Gastrocnemius medialis (tissue), 4 donors: ENCODE measurements at places on chromosomes 2 and 18.
A peak's percentile ranks its signal among the peaks of the same experiment; 100 is the strongest.

DNA sequence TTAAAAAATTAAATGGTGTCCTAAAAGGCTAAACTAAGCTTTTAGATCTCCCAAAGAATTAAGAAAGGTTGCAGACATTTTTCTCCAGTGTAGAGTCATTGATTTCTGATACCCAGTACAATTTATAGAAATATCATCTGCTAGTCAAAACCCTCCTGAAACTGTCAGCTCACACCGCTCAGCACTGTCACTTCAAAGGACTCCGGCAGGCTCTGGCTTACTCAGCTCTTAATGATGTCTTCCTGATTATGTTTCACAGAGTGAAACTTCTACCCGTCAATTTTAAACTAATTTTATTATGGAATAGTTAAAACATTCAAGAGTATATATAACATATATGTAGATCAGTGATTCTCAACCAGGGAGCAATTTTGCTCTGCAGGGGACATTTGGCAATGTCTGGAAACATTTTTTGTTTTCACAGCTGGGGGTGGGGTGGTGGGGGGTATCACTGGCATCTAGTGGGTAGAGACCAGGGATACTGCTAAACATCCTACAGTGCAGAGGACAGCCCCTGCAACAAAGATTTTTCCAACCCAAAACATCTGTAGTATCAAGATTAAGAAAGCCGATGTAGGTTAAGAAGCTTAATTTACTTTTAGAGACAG is 31.6 kb downstream of the CDK15 start:
- no peaks in the 10 kb centered on the region for H3K27me3 ChIP-seq
- peaks cover 13% of the 10 kb centered on the region for H3K4me1 ChIP-seq
- H3K36me3 ChIP-seq = no peaks in the 10 kb centered on the region
- H3K27ac ChIP-seq = no peak overlapping the region

DNA sequence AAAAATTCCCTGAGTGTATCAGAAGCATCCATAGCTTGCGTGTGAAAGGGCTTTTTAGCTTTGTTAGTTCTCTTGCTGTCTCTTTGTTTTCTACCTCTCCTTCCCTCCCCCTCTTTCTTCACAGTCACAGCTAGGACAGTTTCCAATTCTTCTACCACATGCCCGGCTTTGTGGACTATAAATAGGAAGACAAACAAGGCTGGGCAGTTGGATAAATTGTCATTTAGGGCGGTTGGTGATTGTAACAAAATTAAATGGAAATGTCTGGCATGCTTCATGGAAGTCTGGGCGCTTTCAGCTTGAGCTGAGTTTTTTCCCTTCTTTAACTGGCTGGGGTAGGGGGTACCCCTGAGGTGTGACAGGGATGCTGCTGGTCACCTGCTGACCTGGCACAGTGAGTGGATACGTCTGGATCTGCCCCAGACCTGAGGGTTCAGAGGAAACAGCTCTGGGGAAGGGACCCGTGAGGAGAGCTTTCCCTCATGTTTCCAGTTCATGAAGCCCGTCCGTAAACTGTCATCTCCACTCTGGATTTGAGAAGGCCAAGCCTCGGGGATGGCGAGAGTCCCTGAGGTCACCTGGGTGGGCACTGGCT is 29.0 kb upstream of the GIGYF2 start:
- H3K4me1 ChIP-seq = peaks cover 20% of the 10 kb centered on the region
- H3K27me3 ChIP-seq = no peaks in the 10 kb centered on the region
- no peak overlapping the region for H3K4me3 ChIP-seq
- no peak for DNase-seq
- H3K36me3 ChIP-seq = no peaks in the 10 kb centered on the region

DNA sequence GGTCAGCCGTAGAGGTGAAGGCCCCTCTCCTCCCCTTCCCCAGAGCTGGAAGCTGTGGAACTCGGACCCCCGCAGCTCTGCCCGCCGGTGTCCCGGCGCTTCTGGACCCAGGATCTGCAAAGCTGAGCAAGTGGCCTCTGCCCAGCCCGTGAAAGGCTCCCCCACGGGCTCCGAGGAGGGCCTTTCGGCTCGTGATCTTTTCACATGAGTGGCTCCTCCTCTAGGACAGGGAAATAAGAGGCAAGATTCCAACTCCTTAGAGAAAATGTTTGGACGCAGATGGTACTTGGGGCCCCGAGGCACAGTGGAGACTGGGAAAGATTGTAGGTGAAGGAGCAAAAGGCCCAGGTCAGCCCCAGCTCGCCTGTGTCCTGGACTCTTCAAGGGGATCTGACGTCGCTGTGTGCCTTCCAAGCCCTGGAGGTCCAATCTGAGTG is 48.2 kb upstream of the SP3 start:
- peak overlapping the region; percentile 78 for H3K27ac ChIP-seq
- H3K4me3 ChIP-seq = peak overlapping the region; percentile 57
- DNase-seq = no peak
- H3K4me1 ChIP-seq = peaks cover 19% of the 10 kb centered on the region
- no peaks in the 10 kb centered on the region for H3K36me3 ChIP-seq

DNA sequence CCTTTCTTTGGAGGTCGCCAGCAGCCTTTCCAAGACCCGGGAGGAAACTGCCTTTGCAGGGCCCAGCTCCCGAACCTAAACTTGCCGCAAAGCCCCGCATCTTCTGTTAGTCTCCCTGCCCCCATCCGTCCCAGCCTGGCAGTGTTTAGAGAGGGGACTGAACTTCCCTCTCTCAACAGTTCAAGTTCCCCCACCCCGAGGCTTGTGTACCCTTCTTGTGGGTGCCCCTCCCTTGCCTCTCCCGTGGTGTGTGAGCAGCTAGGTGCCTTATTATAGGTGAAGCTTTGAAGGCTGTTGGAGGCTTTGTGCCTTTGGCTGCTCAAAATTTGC is 1.4 kb downstream of the LBH start:
- H3K27ac ChIP-seq = peak overlapping the region; percentile 70
- H3K4me3 ChIP-seq = peak overlapping the region; percentile 63
- peaks cover 43% of the 10 kb centered on the region for H3K27me3 ChIP-seq
- no peak for DNase-seq
- H3K36me3 ChIP-seq = no peaks in the 10 kb centered on the region

DNA sequence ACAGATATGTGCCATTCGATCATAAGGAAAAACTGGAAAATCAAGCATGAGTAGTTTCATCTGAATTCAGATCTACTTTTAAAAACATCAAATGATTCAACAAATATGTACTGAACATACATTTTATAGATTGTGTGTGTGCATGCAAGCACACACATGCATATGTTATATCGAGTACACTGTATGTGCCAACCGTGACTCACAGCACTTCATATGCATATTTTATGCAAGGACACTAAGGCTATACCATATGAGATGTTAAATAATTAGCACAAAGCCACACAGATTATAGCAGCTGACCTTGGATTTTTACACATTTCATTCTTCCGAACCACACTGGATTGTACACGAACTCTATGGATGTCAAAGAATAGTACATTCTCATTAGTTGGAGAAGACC is 161.2 kb downstream of the DNAH7 start:
- H3K36me3 ChIP-seq = no peaks in the 10 kb centered on the region
- no peaks in the 10 kb centered on the region for H3K27me3 ChIP-seq
- H3K4me1 ChIP-seq = no peaks in the 10 kb centered on the region
- H3K27ac ChIP-seq = no peak overlapping the region
- H3K4me3 ChIP-seq = no peak overlapping the region

- no peaks in the 10 kb centered on the region for H3K27me3 ChIP-seq
- H3K4me1 ChIP-seq = peaks cover 8% of the 10 kb centered on the region
- H3K4me3 ChIP-seq = no peak overlapping the region
Observed at GRCh38 chr2:73728711-73729110, 8.4 kb downstream of the TPRKB start.

DNA sequence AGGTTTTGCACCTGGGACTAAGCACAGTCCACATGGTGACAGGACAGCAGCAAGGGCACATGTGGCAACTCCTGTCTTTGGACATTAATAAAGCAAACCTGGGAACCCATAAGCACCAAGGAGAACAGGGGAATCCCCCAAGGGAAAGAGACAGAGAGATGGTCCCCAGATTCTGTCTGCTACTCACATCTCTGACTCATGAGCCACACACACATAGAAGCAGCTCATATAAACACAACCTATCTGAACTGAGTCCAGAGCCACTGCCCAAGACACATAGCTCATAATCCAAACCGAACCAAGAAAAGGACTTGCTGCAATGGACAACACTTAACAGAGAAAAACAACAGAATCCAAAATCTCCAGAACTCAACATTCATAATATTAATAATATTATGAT is 82.5 kb downstream of the OSBPL1A start:
- no peak overlapping the region for H3K4me3 ChIP-seq
- H3K27me3 ChIP-seq = no peaks in the 10 kb centered on the region
- no peak overlapping the region for H3K27ac ChIP-seq
- no peak for DNase-seq

DNA sequence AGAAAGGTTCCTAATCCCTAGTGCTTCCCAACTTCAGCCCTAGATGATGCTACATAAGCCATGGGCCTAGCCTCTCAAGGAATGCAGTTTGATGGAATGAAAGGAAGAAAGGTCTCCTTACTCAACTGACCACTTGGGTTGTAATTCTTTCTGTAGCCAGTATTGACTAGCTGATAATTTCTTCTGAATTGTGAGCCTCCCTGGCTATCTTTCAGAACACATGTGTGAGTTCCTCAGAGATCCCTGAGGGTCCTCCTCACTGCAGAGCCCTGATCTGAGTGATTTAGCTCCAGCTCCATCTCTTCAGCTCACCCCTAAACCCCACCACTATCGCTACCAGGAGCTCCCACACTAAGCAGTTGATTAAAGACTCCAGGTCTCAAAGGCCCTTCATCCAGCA is 31.5 kb downstream of the CFAP210 start:
- no peaks in the 10 kb centered on the region for H3K36me3 ChIP-seq
- H3K27me3 ChIP-seq = no peaks in the 10 kb centered on the region
- H3K4me3 ChIP-seq = no peak overlapping the region
- H3K27ac ChIP-seq = no peak overlapping the region
- no peaks in the 10 kb centered on the region for H3K4me1 ChIP-seq

GRCh38 chr2:209534228-209534627 is 110.4 kb downstream of the MAP2 start:
- H3K36me3 ChIP-seq = no peaks in the 10 kb centered on the region
- H3K27ac ChIP-seq = no peak overlapping the region
- no peak overlapping the region for H3K4me3 ChIP-seq
- DNase-seq = no peak

DNA sequence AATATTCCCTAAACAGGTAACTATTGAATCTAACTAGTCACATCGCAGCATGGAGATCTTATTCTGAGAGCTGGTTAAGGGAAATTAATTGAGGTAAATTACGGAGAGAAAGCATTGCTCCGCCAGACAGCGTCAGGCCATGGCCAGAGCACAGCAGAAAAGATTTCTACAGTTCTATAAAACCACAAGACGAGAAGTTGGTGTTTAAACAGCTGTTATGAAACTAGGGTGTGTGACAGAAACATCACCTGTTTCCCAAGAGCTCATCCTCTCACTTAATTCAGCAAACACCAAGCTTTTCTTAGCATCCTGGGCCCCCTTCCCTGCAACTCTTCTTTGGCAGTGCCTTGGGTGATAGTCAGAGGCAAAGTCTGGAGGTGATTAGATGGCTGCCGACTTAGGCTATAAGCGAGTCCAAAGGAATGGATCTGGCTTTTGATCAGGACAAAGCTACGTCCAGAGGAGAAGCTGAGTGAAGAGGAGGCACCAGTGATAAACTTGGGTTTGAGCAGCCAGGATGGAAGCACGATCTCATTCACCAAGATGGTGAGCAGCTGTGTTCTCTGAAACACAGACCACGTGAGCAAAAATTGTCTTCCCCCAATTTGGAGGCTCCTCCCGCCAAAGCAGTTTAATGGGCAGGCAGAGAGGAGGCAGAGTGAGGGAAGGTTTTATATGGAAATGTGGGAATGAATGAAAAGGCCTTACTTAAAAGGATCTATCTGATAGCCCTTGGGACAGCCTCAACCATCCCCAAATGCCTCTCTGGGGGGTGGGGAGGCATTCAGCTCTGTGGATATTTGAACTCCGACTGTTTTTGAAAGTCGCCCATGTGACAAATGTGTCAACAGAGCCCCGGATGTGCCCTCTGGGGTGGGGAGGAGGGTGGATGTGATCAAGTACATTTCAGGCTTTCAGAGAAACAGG is 57.8 kb downstream of the PKDCC start:
- H3K4me3 ChIP-seq = no peak overlapping the region
- peaks cover 2% of the 10 kb centered on the region for H3K4me1 ChIP-seq
- DNase-seq = no peak
- no peaks in the 10 kb centered on the region for H3K36me3 ChIP-seq

DNA sequence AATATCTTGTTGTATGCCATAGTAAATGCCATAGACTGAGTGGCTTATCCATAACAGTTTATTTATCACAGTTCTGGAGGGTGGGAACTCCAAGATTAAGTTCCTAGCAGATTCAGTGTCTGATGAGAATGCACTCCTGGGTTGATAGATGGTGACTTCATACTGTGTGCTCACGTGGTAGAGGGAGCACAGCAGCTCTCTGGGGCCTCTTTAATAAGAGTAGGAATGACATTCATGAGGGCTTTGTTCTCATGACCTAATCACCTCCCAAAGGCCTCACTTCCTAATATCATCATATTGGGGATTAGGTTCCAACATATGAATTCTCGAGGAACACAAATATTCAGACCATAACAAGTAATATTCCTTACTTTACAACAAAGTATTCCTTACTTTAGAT is 98.1 kb upstream of the SH3BP4 start:
- H3K27ac ChIP-seq = no peak overlapping the region
- DNase-seq = no peak
- no peak overlapping the region for H3K4me3 ChIP-seq

GRCh38 chr2:39902103-39902502 is 123.0 kb upstream of the THUMPD2 start:
- H3K4me3 ChIP-seq = no peak overlapping the region
- H3K4me1 ChIP-seq = no peaks in the 10 kb centered on the region
- no peak overlapping the region for H3K27ac ChIP-seq
- DNase-seq = no peak

DNA sequence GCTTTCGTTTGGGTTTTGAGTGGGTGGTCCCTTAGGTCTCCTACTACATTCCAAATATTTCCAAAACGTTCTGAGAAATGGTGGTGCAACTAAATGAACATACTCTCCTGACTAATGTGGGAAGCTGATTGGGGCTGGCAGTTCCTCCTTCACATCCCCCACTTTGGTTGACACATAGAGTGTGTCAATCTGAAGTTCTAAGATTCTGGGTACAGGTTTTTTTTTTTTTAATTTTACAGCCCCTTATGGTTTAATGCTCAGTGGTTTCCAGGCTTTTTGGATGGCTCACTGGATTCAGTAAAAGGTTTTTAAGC is 58.4 kb upstream of the ITGB6 start:
- no peak overlapping the region for H3K27ac ChIP-seq
- H3K4me1 ChIP-seq = peaks cover 18% of the 10 kb centered on the region
- H3K27me3 ChIP-seq = no peaks in the 10 kb centered on the region
- no peak overlapping the region for H3K4me3 ChIP-seq
- DNase-seq = no peak

GRCh38 chr2:18436503-18437005 is 123.9 kb downstream of the RDH14 start:
- H3K4me1 ChIP-seq = peaks cover 17% of the 10 kb centered on the region
- no peaks in the 10 kb centered on the region for H3K36me3 ChIP-seq
- no peak for DNase-seq
- no peak overlapping the region for H3K4me3 ChIP-seq

GRCh38 chr2:15369129-15369528 is 192.0 kb downstream of the NBAS start:
- H3K4me3 ChIP-seq = no peak overlapping the region
- H3K36me3 ChIP-seq = no peaks in the 10 kb centered on the region
- no peaks in the 10 kb centered on the region for H3K4me1 ChIP-seq
- no peak for DNase-seq
